Metanephros (tissue), 2 donors: ENCODE measurements at places on chromosomes 12 and 14. TPM values are rescaled to one million over a fixed set of nuclear protein-coding genes. Genes with fewer than 3 reads are reported as not detected.

TAS2R43 gene
- total RNA-seq: 10.3 TPM

BATF gene
- 1.8 TPM for total RNA-seq

ST8SIA1 gene
- total RNA-seq: 10.3 TPM

INTS13 gene
- total RNA-seq: 19.8 TPM

OR4N2 gene
- total RNA-seq: not detected

PRPH gene
- 0.18 TPM for total RNA-seq

MYO1H gene
- total RNA-seq: 0.53 TPM

LYZ gene
- 115 TPM for total RNA-seq

P2RX2 gene
- total RNA-seq: 1.5 TPM

CACNA1C gene
- total RNA-seq: 16.4 TPM

TAS2R46 gene
- total RNA-seq: 6.7 TPM

PRKD1 gene
- total RNA-seq: 32.4 TPM

LHX5 gene
- total RNA-seq: not detected
